ENCODE measurements at places on chromosomes 4 and X.

GRCh38 chr4:137463377-137464003 lies 68.8 kb downstream of the PCDH18 start:
- DNase-seq = no peak

GRCh38 chr4:4865705-4866123 lies 6.2 kb downstream of the MSX1 start:
- DNase-seq = no peak

GRCh38 chrX:7690842-7691241 lies 152.1 kb upstream of the VCX start:
- DNase-seq = no peak

- DNase-seq = no peak
These were observed 443.7 kb upstream of the ATOH1 start for GRCh38 chr4:93384887-93385286.

- no peak for DNase-seq
These were observed 118.7 kb downstream of the ZNF330 start for GRCh38 chr4:141339391-141339790.

GRCh38 chr4:8218371-8219031 lies 19.4 kb downstream of the SH3TC1 start:
- no peak for DNase-seq

DNA sequence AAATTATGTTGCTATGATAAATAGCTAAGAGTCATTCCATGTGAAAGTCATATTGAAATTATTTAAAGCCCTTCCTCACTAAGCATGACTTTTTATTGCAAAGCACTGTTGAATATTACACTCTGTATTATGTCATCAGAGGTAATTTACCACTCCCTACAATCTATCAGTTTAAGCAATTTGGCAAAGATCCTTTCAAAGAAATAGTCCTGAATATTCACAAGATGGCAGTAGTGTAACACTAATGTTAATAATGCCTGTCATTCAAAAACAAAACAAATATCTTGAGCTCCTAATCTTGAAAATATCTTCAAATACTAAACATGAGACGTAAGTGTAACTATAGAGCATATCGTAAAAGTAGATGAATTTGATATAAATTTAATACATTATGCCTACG lies 208.6 kb upstream of the TECRL start:
- no peak for DNase-seq

GRCh38 chr4:38105475-38106220 lies 145.4 kb downstream of the PTTG2 start:
- DNase-seq = no peak

DNA sequence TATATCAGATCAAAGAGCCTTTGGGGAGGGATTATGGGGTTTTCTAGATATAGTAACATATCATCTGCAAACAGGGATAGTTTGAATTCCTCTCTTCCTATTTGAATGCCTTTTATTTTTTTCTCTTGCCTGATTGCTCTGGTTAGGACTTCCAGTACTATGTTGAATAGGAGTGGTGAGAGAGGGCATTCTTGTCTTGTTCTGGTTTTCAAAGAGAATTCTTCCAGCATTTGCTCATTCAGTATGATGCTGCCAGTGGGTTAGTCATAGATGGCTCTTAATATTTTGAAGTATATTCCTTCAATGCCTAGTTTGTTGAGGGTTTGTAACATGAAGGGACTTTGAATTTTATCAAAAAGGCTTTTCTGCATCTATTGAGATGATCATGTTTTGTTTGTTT lies 25.6 kb upstream of the ABCB7 start:
- no peak for DNase-seq

GRCh38 chr4:75935628-75936027 lies 5.2 kb downstream of the NAAA start:
- no peak for DNase-seq

GRCh38 chr4:26048378-26048882 lies 134.4 kb downstream of the SMIM20 start:
- no peak for DNase-seq

GRCh38 chr4:39305912-39306677 lies 60.1 kb downstream of the RFC1 start:
- DNase-seq = no peak

DNA sequence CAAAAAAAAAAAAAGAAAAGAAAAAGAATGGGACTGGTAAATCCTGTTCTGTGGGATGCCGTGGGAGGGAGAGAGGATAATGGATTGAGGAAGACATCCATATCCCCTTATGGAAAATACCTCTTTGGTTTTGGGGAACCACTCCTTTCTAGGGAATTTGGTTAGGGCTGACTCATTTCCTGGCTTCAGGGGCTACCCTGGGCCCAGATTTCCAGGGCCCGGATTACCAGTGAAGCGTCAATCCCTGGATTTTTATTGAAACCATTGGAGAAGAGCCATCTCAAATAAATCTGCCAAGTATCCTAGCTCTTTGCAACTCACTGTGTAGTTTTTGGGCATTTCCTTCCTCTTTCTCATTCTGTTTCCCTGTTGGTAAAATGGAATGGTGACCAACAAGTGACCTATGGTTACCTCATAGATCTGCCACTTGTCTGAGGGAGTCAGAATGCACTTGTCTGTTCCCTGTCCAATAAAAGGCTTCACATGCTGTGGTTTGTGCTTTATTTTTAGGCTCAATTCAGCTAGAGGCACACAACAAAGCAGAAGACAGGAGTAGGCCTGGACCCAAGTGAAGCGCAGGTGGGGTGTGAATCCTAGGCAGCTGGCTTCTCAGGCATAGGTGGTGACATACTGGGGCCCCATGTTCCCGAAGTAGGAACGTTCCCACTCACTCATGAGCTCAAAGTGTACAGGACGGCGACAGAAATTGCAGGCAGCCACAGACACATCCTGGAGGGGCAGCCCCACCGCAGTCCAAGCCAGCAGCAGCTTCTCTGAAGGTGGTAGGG lies 8.6 kb downstream of the APEX2 start:
- no peak for DNase-seq

DNA sequence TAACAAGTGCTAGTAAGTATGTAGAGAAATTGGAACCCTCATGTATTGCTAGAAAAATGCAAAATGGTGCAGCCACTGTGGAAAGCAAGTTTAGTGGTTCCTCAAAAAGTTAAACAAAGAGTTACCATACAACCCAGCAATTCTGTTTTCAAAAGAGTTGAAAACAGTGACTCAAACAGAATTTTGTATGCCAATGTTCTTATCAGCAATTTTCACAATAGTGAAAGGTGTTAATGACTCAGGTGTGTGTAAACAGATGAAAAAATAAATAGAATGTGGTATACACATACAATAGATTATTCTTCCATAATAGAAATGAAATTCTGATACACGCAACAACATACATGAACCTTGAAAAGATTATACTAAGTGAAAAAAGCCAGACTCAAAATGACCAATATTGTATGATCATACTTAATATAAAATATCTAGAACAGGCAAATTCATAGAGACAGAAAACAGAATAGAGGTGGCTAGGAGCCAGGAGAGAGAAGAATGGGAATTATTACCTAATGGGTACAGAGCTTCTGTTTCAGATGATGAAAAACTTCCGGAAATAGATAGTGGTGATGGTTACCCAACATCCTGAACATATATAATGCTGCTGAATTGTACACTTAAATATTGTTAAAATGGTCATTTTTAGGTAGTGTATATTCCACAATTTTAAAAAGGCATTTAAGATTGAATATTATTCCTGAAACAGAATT lies 51.6 kb downstream of the WDFY3 start:
- DNase-seq = no peak

GRCh38 chrX:25013632-25014365 lies 2.0 kb downstream of the ARX start:
- DNase-seq = peak; percentile 48

GRCh38 chr4:127097061-127097460 lies 535.7 kb upstream of the INTU start:
- DNase-seq = no peak

GRCh38 chrX:142828129-142828528 lies 197.6 kb upstream of the SPANXN4 start:
- DNase-seq = no peak

DNA sequence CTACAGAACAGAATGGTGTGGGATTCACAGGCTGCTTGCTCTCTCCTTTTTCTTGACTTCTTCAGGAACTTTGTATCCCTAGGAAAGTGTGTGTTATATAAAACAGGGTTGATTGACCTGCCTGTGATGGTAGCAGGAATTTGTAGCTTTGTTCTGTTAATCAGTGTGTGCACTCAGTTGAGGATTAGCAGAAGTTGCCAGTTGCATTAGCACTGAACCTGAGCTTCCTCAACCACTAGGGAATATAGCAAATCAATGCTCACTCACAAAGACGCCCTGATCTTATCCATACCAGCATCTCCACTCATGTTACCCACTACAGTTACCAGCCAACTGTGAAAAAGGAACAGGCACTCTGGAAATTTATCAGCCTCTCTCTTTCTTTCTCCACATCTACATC lies 319.1 kb upstream of the EMCN start:
- no peak for DNase-seq

- no peak for DNase-seq
These were observed 965 bp downstream of the TCEAL4 start for GRCh38 chrX:103586314-103586646.

DNA sequence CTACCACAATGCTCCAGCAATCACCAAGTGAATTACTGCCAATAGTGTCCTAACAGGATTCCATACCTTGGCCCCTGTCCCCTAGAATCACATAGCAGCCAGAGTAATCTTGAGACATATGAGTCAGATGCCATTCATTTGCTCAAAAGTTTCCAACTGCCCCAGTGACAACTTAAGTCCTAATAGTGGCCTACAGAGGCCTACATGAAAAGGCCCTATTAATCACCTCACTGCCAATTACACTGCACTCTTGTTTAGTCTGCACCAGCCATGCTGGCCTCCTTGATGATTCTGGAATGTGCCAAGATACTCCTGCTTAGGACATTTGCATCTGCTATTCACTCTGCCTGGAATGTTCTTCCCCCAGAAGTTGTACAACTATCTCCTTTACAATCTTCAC lies 130.7 kb downstream of the NR3C2 start:
- DNase-seq = no peak

- no peak for DNase-seq
These were observed 126.5 kb downstream of the KIT start for GRCh38 chr4:54784161-54784671.

GRCh38 chr4:48255072-48255958 lies 14.3 kb downstream of the TEC start:
- no peak for DNase-seq

GRCh38 chr4:158535130-158535614 lies 13.5 kb downstream of the RXFP1 start:
- no peak for DNase-seq

- DNase-seq = no peak
These were observed 5.6 kb downstream of the CETN2 start for GRCh38 chrX:152824841-152825374.

DNA sequence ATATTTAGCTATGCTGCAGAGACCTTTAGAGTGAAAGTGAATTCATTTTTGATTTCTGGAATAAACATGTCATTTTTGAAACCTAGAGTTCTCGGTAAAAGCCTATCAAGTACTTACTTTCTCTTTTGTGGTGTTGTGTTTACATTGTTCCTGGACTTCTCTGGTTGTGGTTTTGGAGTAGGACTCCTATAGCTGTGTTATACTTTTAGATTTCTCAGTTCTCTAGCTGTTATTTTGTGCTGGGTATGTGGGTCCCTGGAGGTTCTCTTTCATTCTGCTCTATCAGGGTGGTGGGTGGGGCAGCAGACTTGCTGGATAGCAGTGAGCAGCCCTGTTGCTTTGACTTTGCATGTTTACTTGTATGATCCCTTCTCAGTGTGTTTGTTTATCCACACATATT lies 25.6 kb upstream of the MSMO1 start:
- DNase-seq = peak; percentile 37

- DNase-seq = no peak
These were observed 43.8 kb downstream of the PALLD start for GRCh38 chr4:168540503-168541265.

DNA sequence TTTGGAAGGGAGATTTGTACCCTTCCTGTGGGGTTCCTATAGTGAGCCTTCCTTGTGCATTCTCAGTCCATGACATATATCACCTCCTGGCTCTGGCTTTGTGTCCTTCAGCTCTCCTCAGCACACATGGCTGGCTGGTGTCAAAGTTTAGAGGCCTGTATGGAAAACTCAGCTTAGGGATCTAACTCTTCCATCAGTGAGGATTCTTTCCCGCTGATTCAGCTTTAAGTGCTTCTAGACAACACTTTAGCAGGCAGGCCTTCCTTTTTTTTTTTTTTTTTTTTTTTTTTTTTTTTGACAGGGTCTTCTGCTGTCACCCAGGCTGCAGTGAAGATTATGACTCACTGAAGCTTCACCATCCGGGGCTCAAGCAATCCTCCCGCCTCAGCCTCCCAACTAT lies 84.2 kb downstream of the NPNT start:
- DNase-seq = no peak

- peak; percentile 38 for DNase-seq
These were observed 483.6 kb downstream of the BCOR start for GRCh38 chrX:39613997-39614679.

- DNase-seq = no peak
These were observed 105.9 kb upstream of the SLC7A11 start for GRCh38 chr4:138348055-138348454.

GRCh38 chrX:70168238-70169188 lies 8.8 kb upstream of the DGAT2L6 start:
- no peak for DNase-seq

DNA sequence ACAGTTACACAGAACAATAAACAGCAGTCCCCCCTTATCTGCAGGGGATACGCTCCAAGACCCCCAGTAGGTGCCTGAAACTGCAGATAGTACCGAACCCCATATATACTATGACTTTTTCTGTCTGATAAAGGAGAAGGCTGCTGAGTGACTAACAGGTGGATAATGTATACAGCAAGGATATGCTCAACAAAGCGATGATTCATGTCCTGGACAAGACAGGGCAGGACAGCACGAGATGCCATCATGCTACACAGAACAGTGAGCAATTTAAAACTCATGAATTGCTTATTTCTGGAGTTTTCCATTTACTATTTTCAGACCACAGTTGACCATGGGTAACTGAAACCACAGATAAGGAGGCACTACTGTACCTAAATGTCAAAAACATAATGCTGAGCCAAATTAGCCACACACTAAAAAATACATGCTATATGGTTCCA lies 76.1 kb downstream of the MANBA start:
- no peak for DNase-seq

Data from GM10248 (cell line).